NCI-H2171 treated with DMSO at 0.1 percent for 48 hours (cell line): ENCODE measurements at places on chromosomes 1 and 21.
A peak's percentile ranks its signal among the peaks of the same experiment; 100 is the strongest.

DNA sequence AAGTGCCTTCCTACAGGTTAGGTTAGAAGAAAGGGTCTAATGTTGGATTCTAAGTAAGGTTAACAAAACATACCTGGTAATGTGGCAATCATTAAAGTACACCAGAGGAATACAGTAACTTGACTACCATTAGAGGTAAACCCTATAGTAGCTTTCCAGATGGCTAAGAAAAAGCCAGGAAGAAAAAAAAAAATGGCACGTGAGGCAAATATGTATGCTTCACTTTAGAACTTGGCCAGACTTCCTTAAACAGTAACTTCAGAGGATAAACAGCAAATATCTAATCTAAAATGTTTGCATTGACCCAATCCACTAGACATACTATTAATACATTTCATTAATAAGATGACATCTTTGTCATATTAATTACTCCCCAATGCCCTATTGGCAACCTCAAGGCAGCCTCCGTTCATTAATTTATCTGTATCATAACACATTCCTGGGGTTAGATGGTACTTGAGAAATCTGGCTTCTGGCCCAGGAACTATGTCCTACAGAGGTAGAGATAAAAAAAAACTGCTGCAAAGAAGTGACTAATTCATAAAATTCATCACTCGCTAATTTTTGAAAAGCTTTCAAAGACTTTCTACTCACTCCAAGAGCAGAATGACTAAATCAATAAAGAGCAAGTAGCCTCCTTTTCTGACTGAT, 5.8 kb downstream of the DCAF8 start:
- peak; percentile 57 for DNase-seq

GRCh38 chr1:208778417-208778816, 534.2 kb upstream of the PLXNA2 start:
- DNase-seq, result no peak

DNA sequence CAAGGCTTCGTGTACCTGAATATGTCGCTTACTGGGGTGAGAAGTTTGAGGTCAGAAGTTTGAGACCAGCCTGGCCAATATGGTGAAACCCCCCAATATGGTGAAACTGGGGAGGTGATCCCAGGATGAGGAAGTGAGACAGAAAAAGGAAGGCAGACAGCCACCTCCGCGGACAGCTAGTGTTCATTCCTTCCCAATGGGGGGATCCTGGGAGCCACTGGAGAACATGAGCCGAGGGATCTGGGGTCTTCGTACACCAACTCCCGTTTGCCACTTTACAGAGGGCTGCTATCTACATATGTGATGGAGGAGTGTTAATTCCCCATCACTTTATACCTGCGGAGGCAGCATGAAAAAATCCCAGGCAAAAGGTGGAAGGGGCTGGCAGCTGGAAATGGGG, 19.6 kb upstream of the IFFO2 start:
- no peak for DNase-seq

GRCh38 chr1:7117399-7118281, 332.4 kb downstream of the CAMTA1 start:
- peak; percentile 84 for DNase-seq

GRCh38 chr1:116777831-116778830, 23.9 kb downstream of the CD2 start:
- no peak for DNase-seq

DNA sequence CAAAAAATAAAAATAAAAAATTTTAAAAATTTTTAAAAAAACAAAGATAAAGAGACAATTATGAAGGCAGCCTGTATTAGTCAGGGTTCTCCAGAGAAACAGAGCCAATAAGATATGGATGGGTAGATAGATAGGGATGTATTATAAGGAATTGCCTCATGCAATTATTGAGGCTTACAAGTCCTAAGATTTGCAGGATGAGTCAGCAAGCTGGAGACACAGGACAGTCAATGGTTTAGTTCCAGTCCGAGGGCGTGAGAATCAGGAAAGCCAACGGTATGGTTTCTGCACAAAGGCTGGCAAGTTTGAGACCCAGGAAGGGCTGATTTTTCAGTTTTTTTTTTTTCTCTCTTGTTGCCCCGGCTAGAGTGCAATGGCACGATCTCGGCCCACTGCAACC, 24.1 kb upstream of the EIF4G3 start:
- no peak for DNase-seq

GRCh38 chr21:38455403-38455802, 42.9 kb downstream of the ERG start:
- DNase-seq, result no peak

GRCh38 chr1:185593271-185593670, 140.9 kb upstream of the HMCN1 start:
- no peak for DNase-seq

DNA sequence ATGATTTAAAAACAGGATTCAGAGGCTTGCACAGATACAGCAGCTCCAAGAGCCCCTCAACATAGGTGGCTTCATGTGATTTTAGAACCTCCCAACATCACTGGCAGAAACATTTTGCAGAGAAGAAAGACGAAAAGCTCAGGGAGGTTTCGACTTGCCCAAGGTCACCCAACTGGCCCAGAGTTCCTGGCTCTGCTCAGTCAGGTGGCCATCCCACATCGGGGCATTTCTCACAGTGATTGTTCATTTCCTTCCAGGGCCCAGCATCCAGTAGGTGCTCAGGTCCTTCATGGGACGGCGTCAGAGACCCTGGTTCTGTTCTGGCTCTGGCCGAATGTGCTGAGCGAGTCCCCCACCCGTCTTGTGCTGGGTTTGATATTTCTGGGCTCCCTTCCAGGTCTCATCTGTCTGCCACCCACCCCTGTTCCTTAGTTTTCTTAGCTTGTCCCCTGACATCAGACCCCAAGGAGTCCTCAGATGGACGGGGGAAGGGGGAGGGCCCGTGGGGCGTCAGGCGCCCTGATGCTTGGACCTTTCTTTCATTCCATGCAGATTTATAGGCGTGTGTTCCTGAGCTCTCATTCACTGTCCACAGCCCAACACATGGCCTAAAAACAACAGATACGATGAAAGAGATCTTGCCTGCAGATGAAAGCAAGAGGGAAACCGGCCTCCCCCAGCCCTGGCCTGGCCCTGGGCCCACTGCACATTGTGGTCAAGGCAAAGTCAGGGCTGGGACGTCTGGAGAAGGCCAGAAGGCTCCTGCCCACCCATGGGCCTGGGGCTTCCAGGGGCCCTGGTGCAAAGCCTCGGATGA, 123.1 kb upstream of the ZBTB40 start:
- no peak for DNase-seq

GRCh38 chr1:174872615-174873058, 127.1 kb upstream of the CACYBP start:
- DNase-seq, result no peak
